ENCODE measurements at places on chromosomes 5 and 9. TPM values are rescaled to one million over a fixed set of nuclear protein-coding genes. Genes with fewer than 3 reads are reported as not detected.

ZBTB26 gene
- total RNA-seq = 2.0 TPM

MTRR gene
- 31.8 TPM for total RNA-seq

TBC1D2 gene
- total RNA-seq = 10.5 TPM

GNA14 gene
- total RNA-seq = not detected

HTR1A gene
- total RNA-seq = not detected

DNAH5 gene
- total RNA-seq = 2.2 TPM

CATSPER3 gene
- 0.22 TPM for total RNA-seq

FOXI1 gene
- not detected for total RNA-seq

ANGPTL2 gene
- total RNA-seq = not detected

SPINK6 gene
- 0.45 TPM for total RNA-seq

ANKRD18A gene
- 8.7 TPM for total RNA-seq

LCP2 gene
- total RNA-seq = not detected

CCNB1 gene
- total RNA-seq = 255 TPM

FOXD4L3 gene
- total RNA-seq = 0.12 TPM

GZMA gene
- not detected for total RNA-seq

RAD1 gene
- total RNA-seq = 30.3 TPM

TEX48 gene
- not detected for total RNA-seq

PPP2R2B gene
- 0.08 TPM for total RNA-seq

EFNA5 gene
- 20.5 TPM for total RNA-seq

PCDHB9 gene
- total RNA-seq = not detected

GRIA1 gene
- not detected for total RNA-seq

ALDOB gene
- total RNA-seq = not detected

GLRA1 gene
- total RNA-seq = not detected

NIPAL4 gene
- 10.9 TPM for total RNA-seq

PCDHAC2 gene
- total RNA-seq = 3.9 TPM

EXOSC2 gene
- total RNA-seq = 84.6 TPM

LHX2 gene
- total RNA-seq = 3.5 TPM

TAF11L10 gene
- not detected for total RNA-seq

PCDHA9 gene
- not detected for total RNA-seq

SLIT3 gene
- 16.4 TPM for total RNA-seq
